ENCODE measurements at places on chromosomes 5 and 9. TPM values are rescaled to one million over a fixed set of nuclear protein-coding genes. Genes with fewer than 3 reads are reported as not detected.

DNA sequence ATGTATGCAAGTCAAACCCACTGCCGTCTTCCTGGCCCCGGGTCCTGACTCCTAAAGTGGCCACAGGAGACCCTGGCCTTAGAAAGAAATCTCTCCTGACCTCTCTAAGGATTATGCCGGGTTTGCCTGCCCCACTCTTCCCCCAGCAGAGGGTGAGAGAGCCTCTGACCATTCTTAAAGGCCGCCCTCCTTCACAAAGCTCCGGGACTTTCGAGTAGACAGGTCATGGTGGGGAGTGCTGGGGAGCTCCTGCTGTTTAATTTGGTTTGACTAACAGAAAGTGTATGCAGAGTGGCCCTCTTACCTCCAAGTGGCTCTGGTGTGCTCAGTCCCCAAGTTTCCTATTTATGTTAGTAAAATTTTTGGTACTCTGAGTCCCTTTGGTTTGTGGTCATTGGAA, 111.8 kb downstream of the LRRC70 start:
- DNase-seq: no peak

GRCh38 chr5:40494631-40495236, 185.0 kb upstream of the PTGER4 start:
- no peak for DNase-seq

GRCh38 chr9:37512437-37512836, 26.7 kb downstream of the POLR1E start:
- no peak for DNase-seq

DNA sequence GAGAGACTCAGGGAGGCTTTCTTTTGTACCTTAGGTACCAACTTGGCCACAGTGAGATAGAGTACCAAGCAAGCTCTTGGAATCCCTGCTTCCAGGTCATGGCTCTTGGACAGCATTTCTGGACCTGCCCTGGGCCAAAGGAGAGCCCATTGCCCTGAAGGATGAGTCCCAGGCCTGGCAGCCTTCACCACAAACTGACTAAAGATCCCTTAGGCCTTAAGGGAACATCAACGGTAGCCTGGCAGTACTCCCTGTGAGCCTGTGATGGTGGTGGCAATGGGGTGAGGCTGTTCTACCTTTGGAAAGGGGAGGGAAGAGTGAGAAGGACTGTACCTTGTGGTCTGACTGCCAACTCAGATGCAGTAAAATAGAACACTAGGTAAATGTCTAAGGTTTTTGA, 334.6 kb downstream of the SPOCK1 start:
- DNase-seq: no peak

DNA sequence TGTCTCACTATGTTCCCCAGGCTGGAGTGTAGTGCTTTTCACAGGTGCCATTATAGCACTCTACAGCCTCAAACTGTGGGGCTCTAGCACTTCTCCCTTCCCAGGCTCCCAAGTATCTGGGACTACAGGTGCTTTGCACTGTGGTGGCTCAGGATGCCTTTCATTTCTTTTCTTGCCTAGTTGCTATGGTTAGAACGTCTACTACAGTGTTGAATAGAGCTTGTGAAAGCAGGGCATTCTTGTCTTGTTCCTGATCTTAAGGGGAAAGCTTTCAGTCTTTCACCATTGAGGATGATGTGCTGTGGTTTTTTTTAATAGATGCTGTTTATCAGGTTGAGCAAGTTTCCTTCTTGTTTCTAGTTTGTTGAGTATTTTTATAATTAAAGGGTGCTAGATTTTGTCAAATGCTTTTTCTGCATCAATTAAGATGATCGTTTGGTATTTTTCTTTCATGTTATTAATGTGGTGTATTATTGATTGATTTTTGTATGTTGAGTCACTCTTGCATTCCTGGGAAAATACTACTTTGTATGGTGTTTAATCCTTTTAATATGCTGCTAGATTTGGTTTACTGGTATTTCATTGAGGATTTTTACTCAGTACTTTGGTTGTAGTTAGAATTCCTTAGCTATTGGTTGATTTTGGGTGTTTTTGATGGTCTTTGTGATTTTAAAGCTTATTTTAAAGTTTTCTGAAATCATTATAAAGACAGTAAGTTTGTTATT, 35.6 kb downstream of the GPBP1 start:
- DNase-seq: peak; percentile 39

DNA sequence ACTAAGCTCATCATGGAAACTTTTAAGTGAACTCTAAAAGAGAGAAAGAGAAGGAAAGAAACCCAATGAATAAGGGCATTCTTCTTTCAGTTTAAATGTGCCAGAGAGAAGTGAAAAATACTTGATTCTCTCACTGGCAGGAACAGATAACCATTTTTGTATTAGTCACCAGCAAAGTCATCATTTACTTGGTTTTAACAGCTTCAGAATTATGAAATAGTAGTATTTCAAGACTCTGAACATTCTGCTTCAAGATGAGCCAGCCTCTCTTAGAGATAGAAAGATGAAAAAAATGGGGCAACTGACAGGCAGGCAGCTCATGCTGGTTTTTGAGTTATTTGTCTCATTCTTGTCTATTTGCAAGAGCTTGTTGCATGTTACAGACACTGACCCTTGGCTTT, 103.5 kb downstream of the GCNT1 start:
- DNase-seq: peak; percentile 82

GRCh38 chr9:128714586-128715435, 9.1 kb downstream of the ZDHHC12 start:
- no peak for DNase-seq

- no peak for DNase-seq
Observed at GRCh38 chr5:160263326-160263855, 34.1 kb downstream of the FABP6 start.

GRCh38 chr5:95958310-95959014, 3.2 kb downstream of the ELL2 start:
- DNase-seq: peak; percentile 54

DNA sequence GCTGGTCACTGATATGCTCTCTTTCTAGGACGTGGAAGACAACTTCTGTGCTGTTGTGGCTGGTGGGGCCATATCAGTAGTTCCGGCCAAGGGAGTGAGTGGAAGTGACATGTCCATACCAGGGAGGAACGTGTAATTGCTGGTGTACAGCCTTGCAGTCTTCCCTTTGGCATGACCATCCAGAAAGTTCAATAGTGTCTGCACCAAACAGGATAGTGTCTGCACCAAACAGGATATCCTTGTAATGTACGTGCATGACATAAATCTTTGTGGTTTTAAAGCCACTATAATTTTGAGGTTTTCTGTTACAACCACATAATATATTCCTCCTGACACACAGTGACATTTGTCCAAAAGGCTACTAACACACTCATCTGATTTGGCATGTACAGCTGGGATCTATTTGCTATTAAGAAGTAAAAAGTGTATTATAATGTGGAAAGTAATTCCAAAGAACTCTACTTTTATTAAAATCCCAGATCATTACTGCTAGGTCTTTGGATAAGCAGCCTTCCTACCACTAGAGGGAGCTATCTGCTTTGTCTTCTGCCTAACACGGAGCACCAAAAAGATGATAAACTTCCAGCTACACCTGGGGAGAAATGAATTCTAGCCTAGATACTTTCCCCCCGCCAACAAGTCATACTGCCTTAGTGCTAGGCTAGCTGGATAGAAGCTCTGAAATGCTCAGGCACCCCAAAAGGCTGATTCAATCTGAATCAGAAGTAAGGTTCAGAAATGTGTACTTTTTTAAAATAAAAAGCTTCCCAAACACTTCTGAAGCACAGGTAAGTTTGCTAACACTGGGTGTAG, 52.7 kb downstream of the RNF145 start:
- DNase-seq: peak; percentile 85

DNA sequence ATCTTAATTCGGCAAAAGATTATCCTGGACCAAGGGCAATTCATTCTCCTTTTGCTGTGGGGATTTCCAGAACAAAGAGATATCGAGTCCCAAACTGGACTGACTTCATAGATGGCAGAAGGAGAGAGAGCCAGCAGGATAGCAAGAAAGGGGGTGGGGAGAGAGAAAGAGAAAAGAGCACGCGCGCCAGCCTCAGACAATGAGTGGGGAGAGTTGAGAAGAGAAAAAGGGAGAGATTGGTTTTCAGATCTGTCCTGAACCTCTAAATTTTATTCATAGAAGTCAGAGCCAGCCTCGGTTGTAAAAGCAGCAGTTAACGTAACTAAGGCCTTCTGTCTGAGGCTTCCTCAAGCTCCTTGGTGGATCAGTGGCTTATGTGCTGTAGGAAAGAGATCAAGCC, 55.3 kb upstream of the ALDH1B1 start:
- DNase-seq: no peak

GRCh38 chr5:150245111-150245789, 44.3 kb downstream of the CAMK2A start:
- DNase-seq: no peak

- no peak for DNase-seq
Observed at GRCh38 chr9:36021968-36022367, 14.7 kb upstream of the RECK start.

DNA sequence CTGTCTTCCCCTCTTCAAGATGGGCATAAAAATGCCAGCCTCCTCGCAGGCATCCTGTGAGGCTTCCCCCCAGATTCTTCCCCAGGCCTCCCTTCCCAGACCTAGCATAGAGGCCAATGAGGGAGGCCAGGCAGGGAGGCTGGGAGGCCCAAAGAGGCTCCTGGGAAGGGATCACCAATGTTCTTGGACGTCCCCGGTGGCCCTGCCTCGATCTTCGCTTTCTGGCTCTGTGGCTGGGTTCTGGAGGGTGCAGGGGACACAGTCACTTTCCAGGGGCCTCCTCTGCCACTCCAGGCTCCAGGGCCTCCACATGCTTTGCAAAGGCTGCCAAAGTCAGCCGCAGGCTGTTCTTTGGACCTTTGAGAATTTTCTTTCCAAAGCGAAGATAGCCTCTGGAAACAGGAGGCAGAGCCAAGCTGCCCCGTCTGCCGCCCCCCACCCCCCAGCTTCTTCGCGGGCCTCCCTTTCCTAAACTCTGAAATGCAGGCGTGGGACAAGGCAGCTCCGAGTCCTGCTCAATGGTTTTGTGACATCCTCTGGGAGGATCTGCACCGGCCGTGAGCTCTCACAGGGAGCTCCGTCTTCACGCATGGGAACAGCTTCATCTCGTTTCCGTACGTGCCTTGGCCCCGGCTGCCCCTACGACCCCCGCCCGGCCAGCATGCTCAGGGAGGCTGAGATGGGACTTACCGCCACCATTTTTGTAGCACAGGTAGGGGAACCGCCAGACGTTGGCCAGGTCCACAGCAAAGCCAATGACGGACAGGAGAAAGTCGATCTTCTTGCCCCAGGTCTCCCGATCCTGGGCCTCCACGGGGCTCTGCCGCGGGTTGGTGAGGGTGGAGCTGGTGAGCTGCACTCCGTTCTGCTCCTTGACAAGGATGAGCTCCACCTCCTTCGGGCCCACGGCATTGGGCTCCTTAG, 2.8 kb downstream of the SLC6A3 start:
- no peak for DNase-seq

Gene OTP
- not detected for total RNA-seq

Gene SMIM15
- 42.4 TPM for total RNA-seq

Gene CDH18
- total RNA-seq: not detected

Gene RAB3C
- not detected for total RNA-seq

Gene PCDHA12
- 0.50 TPM for total RNA-seq

Gene FOXD1
- 0.77 TPM for total RNA-seq

Gene ESM1
- 1.8 TPM for total RNA-seq

Gene IFNA21
- not detected for total RNA-seq

Gene SPINK7
- total RNA-seq: not detected

Gene CEL
- under 0.01 TPM for total RNA-seq
